ENCODE measurements at places on chromosomes 16 and 17. TPM values are rescaled to one million over a fixed set of nuclear protein-coding genes. Genes with fewer than 3 reads are reported as not detected.

GRCh38 chr17:72494566-72494965, 373.7 kb downstream of the SOX9 start:
- no peak for DNase-seq

GRCh38 chr17:67629971-67630320, 87.8 kb upstream of the NOL11 start:
- no peak for DNase-seq

GRCh38 chr16:85304337-85304736, 192.1 kb upstream of the CIBAR2 start:
- no peak for DNase-seq

DNA sequence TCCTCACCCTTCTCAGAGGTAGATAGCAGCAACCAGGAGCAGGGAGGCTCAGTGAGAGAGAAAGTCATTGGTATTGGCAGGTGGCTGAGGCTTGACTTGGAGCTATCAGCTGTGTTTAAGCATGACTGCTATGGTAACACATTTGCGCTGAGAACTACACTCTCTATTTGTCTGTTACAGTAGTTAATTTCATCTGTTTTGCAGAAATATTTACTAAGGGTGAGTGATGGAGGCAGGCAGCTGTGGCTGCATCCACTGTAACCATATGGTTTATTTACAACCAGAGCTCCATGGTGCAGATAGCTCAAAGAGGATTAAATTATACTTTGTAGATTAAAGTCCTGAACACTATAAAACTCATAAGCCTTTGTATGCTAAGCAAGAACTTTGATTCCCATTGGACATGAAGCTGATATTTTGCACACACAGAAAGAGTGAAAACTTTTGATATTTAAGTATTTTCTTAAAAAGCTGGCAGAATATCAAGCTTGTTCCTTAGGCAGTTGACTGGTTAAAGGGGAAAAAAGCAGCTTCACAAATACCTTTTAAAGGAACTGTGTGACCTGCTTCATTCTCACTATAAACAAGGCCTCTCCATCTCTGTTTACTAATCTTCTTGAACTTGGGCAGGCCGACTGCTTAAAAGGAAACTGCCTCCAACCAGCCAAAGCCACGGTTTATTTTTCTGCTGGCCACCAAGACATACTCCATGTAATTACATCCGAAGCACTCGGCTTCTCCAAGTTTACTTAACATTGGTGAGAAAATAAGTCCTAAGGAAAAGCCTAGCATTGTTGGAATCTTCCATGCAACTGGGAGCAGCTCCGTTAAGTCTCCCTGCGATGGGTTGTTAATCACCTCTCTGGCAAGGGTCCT, 299.8 kb upstream of the ZFHX3 start:
- no peak for DNase-seq

CCDC40 gene
- total RNA-seq, result 5.9 TPM

SARM1 gene
- 4.7 TPM for total RNA-seq

GRCh38 chr17:6910987-6911603, 79.6 kb upstream of the TEKT1 start:
- no peak for DNase-seq

- no peak for DNase-seq
Observed at GRCh38 chr16:55072976-55073375, 142.3 kb downstream of the IRX5 start.

NPIPA5 gene
- total RNA-seq, result 6.8 TPM

DNA sequence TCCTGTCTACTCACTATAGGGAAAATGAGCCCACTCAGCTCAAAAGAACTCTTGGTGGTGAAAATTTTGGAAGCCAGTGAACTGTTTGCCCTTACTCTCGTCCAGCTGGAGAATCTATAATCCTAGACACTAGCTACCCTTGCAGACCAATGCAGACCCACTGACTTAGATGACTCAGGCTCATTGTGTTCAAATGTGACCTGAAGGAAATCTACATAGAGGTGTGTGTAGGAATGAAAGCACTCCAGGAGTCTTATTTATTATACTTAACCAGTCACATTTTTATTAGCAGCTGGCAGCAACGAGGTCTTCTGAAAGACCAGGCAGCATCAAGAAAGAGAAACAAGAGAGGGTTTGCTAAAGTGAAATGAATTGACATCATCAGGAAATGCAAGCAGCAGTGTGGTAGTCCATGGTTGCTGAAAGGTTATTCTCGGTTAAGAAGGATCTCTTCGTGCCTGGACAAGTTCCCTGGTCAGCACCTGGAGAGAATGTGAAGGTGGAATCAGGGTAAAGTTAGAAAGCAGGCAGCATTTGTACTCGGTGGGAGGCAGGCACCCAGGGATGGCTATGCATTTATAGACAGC, 1.4 kb downstream of the KRTAP29-1 start:
- no peak for DNase-seq

DNA sequence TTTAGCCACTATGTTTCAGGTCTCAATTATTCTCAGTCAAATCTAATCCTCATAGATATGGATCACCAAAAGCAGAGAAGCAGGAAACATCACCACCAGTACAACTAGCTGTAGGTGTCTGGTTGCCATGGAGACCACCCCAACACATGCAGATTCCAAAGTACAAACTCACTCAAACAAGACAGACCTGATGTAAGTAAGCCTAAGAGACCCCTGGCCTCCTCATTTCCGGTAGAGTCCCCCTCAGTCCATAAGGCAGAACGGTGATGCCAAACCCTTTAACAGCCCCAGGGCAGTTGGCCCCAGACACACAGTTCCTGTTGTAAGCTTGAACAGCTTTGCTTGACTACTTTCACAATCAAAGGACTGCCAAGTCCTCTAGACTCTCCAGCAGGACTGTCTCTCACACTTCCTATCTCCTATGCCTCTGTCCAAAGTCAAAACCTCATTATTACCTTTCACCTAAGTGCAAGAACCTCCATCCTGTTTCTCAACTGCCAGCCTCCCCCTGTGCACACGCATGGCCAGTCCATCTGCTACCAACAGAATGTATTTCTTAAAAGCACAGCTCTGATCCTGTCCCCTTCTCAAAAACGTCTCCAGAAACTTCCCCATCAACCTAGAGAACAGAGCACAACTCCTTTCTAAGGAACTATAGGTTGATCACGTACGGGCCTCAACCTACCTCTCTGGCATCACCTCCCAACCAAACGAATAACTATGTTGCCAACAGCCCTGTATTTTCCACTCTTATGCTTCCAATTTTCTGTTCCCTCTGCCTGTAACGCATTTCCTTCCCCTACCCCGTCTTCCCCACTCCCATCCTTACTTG, 23.9 kb downstream of the SLC39A11 start:
- no peak for DNase-seq

GRCh38 chr16:82044585-82044911, 9.5 kb downstream of the HSD17B2 start:
- no peak for DNase-seq

CTDNEP1 gene
- 104 TPM for total RNA-seq

DNA sequence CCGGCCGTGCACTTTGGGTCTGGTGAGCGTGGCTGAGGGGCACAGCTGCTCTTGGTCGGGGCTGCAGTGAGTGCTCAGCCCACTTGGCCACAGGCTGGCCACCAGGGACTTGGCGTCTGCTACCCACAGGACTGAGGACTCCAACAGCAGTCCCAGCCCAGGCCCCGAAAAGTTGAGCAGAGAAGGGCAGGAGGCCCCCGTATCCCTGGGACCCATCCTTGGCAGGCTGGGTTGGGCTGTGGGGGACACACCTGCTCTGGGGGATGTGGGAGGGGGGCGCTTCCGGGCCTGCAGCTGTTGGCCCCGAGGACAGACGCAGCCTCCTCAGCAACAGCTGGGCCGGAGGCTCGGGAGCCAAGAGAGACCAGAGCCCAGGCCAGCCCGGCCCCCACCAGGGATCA, 19.4 kb upstream of the SSTR5 start:
- no peak for DNase-seq

GLP2R gene
- total RNA-seq, result 0.75 TPM

- no peak for DNase-seq
Observed at GRCh38 chr16:70804153-70804733, 3.3 kb upstream of the VAC14 start.

DNA sequence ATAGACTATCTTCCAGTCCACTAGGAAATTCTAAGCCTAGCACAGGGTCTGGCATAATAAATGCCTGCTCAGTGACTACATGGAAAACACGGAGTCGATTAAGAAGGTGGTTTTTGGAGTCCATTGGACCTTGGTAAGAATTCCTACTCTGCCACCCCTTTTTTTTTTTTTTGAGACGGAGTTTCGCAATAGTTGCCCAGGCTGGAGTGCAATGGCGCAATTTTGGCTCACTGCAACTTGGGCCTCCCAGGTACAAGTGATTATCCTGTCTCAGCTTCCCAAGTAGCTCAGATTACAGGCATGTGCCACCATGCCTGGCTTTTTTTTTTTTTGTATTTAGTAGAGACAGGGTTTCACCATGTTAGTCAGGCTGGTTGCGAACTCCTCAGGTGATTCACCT, 123.2 kb downstream of the HS3ST2 start:
- no peak for DNase-seq

DNA sequence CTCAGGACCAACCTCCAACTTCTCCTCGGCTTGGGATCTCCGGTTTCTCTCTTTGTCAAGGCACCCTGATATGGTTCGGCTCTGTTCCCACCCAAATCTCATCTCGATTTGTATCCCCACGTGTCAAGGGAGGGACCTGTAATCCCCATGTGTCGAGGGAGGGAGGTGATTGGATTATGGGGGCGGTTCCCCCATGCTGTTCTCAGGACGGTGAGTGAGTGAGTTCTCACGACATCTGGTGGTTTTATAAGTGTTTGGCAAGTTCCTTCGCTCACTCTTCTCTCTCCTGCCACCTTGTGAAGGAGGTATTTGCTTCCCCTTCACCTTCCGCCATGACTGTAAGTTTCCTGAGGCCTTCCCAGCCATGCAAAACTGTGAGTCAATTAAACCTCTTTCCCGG, 117.9 kb downstream of the SEC14L1 start:
- no peak for DNase-seq

GRCh38 chr17:30414486-30414885, 35.8 kb downstream of the CPD start:
- DNase-seq, result no peak

ENPP7 gene
- total RNA-seq, result not detected

- DNase-seq, result no peak
Observed at GRCh38 chr16:82701442-82701955, 74.7 kb downstream of the CDH13 start.

MYO1D gene
- 10.4 TPM for total RNA-seq

GRCh38 chr16:31219154-31219741, 2.3 kb upstream of the PYDC1 start:
- DNase-seq, result no peak

GRCh38 chr16:49547448-49547847, 173.8 kb downstream of the C16orf78 start:
- DNase-seq, result no peak

MRC2 gene
- 50.8 TPM for total RNA-seq

- DNase-seq, result no peak
Observed at GRCh38 chr17:33929181-33929724, 325.8 kb upstream of the CCL2 start.

- no peak for DNase-seq
Observed at GRCh38 chr17:32627239-32627996, 140.6 kb downstream of the CDK5R1 start.

- no peak for DNase-seq
Observed at GRCh38 chr17:65050438-65050837, 6.1 kb downstream of the GNA13 start.

GRCh38 chr17:74006371-74006770, 197.1 kb upstream of the RPL38 start:
- DNase-seq, result no peak

DNA sequence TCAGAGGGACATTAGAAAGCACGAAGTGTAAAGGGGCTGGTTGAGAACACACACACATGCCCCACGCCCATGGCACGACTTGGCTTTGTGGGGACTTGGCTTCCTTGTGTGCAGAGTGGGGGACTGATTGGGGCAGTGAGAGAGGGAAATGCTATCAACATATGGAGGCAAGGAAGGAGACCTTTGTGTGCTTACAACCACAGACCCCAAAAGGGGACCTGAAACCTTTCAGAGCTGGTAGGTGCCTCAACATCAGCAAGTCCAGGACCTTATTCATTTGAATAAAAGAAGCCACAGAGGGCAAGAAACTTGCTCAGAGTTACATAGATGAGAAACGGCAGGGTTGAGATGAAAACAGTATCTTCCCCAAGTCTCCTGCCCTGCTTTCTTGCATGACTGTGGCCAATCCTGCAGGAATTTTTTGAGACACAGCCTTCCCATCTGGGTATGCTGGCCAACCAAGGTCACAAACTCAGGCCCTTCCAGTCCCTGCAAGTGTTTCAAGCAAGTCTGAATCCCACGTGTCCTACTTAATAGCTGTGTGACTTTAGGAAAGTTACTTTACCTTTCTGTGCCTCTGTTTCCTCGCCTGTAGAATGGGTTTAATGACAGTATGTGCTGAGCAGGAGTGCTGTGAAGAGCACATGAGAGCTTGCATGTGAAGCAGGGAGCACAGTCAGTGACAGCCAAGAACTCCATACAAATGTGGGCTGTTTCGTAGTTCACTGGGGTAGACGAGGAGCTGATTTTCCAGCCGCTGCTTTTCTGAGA, 26.2 kb downstream of the C16orf78 start:
- DNase-seq, result no peak
